ENCODE measurements at places on chromosomes 12 and 14.

- DNase-seq, result no peak
These were observed 23.4 kb downstream of the ALDH1L2 start for GRCh38 chr12:105060715-105061378.

GRCh38 chr14:99245564-99246511, 26.2 kb downstream of the BCL11B start:
- no peak for DNase-seq

- no peak for DNase-seq
These were observed 243.1 kb downstream of the AKAP6 start for GRCh38 chr14:32571995-32572866.

GRCh38 chr14:95490727-95491451, 25.6 kb downstream of the SYNE3 start:
- no peak for DNase-seq

DNA sequence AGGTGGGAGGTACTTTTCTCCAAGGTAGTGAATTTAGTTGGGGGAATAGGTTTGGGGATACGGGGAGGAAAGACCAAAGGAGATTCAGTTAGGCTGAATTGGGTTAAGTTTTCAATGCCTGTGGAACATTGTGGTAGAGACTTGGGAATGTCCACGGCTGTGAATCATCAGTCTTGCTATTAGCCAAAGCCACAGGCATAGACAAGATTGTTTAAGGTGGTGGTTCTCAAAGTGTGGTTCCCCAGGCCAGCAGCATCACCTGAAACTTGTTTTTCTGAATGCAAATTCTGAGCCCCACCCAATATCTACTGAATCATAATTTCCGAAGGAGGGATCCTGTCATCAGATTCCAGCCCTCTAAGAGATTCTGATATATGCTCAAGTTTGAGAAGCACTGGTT, 316.2 kb downstream of the EGLN3 start:
- DNase-seq, result no peak

DNA sequence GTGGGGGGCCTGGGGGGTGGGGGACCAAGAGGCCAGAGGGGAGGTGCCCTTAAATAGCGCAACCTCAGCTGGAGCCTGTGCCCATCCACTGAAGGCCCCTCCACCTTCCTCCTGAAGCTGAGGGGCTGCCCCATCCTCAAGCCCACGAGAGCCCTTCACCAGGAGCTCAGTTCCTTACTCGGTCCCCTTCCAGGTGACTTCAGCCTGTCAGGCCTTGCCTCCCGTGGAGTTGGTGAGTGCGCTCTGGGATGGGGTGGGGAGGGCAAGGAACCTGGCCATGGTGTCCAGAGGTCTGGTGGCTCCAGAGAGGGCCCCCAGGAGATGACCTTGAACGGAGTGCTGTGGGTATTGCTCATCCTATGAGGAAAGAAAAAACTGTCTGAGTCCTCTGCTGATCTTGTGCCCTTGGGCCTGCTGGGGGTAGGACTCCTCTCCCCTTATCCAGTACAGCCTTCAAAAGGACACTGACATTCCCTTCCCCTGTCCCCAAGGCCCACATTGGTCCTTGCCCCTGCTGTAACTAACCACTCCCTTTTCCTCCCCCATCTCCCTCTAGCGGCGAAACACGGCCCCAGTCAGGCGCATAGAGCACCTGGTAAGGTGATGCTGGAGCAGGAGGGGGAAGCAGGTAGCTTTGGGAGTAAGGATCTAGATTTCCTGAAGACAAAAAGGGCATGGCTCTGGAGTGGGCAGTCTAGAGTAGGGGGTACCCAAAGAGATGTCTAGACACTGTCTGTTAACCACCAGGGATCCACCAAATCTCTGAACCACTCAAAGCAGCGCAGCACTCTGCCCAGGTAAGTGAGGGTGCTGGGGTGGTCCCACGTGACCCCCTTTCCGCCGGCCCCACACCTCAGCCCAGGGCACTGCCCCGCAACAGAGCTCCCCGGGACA, 3.6 kb downstream of the TNS2 start:
- DNase-seq, result peak; percentile 84

- no peak for DNase-seq
These were observed 11.5 kb upstream of the IL22 start for GRCh38 chr12:68264857-68265256.
